Stimulated activated CD8-positive, alpha-beta memory T cell treated with anti-CD3 and anti-CD28 coated beads, Interleukin-15, amount 100 ng/mL, for 24 hours (primary cell): ENCODE measurements at places on chromosomes 3 and 15.
A peak's percentile ranks its signal among the peaks of the same experiment; 100 is the strongest.

- no peak for DNase-seq
Measured at GRCh38 chr15:91070872-91071271, 29.2 kb upstream of the SV2B start.

GRCh38 chr15:58484791-58485600 lies 53.2 kb downstream of the LIPC start:
- DNase-seq, result no peak

- no peak for DNase-seq
Measured at GRCh38 chr3:10950476-10951294, 41.9 kb upstream of the SLC6A1 start.

GRCh38 chr15:96593735-96594134 lies 263.2 kb downstream of the NR2F2 start:
- DNase-seq, result no peak

GRCh38 chr3:154921351-154921750 lies 158.8 kb upstream of the MME start:
- DNase-seq, result no peak

DNA sequence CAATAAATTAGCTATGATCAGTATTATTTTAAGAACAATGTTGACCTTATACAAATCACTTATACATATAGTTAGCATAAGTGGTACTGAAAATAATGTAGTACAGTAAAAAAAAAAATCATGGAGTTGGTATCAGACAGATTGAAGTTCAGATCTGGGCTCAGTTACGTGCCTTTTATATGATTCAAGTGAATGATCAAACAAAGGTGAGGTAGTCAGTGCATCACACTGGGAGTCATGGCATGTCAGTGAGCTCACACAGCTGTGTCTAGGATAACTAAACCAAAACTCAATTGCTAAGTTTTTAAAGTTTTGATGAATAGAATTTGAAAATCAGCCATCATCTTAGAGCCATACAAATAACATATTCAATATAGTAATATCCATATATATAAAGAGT lies 11.2 kb upstream of the CCR8 start:
- no peak for DNase-seq

GRCh38 chr3:146975476-146975875 lies 370.3 kb upstream of the PLSCR5 start:
- no peak for DNase-seq

GRCh38 chr3:53046171-53047170 lies 598 bp upstream of the SFMBT1 start:
- DNase-seq, result peak; percentile 29

DNA sequence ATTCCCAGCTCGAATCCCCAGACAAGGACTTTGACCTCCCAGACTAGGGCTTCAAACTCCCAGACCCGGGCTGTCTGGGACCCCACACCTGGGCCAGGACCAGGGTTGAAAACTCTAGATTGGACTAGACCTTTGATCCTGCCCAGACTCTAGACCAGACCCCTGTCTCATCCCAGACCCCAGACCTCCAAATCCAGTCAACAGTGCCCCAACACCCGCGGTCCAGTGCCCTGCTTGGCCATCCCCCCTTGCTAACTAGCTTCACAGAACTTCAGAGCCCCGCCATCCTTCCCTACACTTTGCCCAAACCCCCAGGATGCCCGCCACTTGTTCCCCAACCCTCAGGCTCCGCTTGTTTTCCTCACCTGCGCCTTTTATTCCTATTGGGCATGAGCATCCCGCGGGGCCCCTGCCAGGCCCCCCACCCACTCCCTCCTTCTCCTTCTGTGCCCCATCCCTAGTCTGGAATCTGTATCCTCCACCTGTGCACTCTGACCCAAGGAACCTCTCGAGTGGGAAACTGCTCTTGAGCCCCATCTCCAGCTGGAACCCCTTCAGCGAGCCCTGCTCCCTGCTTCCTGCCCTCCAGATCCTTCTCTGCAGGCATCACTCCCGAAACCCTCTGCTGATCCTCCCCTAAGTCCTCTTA lies 604 bp downstream of the GNAI2 start:
- DNase-seq, result no peak

DNA sequence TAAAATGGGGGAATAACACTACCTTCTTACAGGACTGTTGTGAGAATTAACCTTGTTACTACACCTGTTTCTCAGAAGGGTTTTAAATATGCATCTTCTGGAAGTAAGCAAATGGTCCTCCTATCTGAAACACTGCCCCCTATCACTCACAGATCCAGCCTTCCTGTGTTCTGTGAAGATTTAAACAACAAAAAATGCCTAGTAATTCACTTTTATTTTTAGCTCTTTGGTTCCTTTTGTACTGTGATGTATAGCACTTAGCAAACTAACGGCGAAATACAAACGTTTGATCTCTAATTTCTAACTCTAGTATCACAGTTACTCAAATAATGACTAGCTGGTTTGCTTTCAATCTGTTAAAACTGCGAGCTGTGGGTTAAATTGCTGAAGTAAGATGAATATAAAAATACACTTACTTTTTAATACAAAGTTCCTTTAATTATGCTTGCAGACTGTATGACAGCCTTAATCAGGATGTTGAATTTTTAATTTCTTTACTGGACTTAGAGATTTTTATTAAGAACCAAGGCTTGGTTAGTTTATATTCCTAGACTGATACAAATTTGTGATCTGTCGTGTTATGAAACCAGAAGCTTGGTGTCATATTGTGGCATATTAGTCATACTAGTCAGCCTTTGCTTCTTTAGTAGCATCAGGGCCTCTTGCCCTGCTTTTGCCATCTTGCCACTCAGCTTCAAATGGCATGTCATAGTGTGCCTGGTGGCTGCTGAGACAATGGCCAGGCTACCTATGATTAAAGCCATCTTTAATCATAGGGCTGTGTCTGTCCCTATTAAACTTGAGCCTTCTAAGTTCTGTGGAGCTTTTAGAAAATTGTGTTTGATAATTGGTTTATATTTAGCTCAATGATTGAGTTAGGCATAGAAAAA lies 9.2 kb downstream of the EIF3J start:
- no peak for DNase-seq

- no peak for DNase-seq
Measured at GRCh38 chr3:35654476-35654875, 15.2 kb downstream of the ARPP21 start.

DNA sequence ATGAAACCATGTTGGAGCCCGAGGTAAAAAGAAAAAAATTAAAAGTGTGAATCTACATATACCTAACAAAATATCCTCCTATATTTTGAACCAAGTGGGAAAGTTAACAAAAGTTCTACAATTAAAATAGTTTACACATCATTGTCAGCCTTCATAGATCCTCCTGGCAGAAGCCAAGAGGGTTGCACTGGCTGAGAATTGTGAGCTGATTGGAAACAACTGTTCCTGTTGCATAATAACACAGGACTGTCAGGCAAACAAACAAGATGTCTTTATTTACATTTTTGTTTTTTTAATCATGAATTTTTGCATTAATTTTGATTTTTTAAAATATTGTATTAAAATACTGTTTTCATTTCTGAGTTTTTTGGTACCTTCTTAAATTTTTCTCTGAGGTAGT lies 215.2 kb upstream of the MME start:
- DNase-seq, result no peak

- no peak for DNase-seq
Measured at GRCh38 chr3:38601956-38602550, 47.4 kb downstream of the SCN5A start.

- no peak for DNase-seq
Measured at GRCh38 chr15:69908590-69909420, 188.9 kb downstream of the TLE3 start.

GRCh38 chr3:151379083-151379734 lies 5.3 kb downstream of the P2RY12 start:
- DNase-seq, result no peak

GRCh38 chr3:2458816-2459215 lies 360.1 kb downstream of the CNTN4 start:
- no peak for DNase-seq

- DNase-seq, result no peak
Measured at GRCh38 chr15:74865316-74865715, 7.8 kb downstream of the SCAMP2 start.

DNA sequence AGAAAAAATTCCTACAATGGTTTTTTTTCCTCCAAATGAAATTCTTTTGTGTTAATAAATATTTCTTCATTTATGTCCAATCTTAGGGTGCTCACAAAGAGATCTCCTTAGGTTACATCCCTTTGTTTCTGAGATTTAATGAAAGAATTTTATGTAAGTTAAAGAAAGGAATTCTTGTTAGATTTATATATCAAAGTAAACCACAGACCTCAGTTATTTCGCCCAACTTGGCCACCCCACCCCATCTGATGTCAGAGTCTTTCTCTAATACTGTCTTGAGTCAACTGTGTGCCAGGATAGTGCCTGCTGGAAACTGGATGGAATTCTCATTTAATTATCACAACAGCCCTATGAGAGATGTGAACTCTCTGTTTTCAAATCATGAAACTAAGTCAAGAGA lies 259.9 kb downstream of the OPA1 start:
- DNase-seq, result no peak
